ENCODE measurements at places on chromosomes 12 and 14.
A peak's percentile ranks its signal among the peaks of the same experiment; 100 is the strongest.

- no peak for DNase-seq
Observed at GRCh38 chr12:69898236-69898635, 73.2 kb downstream of the MYRFL start.

DNA sequence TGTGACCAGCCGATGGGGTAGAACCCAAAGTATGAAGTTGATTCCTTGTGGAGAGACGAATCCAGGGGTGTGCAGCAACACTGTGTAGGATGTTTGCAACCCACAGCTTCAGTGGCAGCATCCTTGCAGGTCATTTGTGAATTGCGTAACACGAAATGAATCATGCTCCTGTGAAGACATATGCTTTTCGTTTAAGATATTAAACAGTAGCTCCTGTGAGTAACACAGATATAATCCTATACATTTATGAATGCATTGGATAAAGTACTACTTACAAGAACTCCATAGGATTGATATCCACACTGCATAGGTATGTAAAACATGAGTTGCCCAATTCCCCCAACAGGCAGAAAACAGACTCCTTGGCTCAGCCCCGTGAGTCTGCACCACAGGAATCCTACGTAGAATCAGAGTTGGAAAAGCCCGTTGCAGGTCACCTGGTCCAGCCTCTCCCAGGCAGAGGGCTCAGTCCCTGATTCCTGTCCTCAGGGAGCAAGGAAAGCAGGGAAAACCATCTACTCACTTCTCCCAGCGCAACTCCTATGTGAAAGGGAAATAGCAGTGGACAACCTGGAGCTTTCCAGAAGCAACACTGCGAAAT lies 75.8 kb downstream of the GPATCH2L start:
- DNase-seq = no peak

GRCh38 chr12:106239241-106239950 lies 8.4 kb downstream of the CKAP4 start:
- no peak for DNase-seq

- DNase-seq = no peak
Observed at GRCh38 chr12:126915309-126915708, 1351.7 kb upstream of the TMEM132C start.

- DNase-seq = no peak
Observed at GRCh38 chr12:29634057-29634456, 136.6 kb upstream of the OVCH1 start.

DNA sequence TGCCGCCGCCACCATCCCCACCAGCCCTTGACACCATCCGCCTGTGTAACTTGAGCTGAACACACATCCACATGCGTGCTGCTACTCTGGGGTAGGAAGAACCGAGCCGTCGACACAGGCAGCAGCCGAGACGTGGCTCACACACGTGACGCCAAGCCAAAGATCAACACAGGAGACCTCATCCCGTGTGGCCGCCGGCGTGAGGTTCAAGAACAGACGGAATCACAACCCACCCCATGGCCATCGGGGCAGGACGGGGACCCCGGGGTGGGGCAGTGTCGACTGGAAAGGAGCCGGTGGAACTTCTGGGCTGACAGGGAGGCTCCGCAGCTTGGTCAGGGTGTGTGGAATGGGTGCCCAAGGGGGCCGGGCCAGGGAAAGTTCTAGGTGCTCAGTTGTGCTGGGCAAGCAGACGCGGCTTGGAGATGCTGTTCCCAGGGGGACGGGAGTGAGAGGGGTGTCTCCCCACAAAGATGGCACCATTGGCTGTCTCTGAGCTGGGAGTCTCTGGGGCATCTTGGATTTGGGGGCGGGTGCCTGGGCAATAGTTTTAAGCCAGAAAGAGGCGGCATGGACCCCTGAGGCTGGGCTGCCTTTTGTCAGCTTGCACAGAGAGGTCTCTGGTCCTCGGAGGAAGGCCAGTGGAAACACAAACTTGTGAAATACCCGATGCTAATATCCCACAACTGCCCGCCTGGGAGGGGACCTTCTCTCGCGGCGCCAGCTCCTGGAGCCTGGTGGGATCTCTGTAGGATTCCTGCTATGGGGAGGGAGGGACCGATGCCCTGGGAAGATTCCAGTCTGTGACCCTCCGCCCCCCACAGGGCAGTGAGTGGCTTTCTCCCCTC lies 41.8 kb downstream of the GALNT9 start:
- DNase-seq = no peak

- DNase-seq = peak; percentile 29
Observed at GRCh38 chr12:19186722-19187661, 57.5 kb downstream of the PLEKHA5 start.

DNA sequence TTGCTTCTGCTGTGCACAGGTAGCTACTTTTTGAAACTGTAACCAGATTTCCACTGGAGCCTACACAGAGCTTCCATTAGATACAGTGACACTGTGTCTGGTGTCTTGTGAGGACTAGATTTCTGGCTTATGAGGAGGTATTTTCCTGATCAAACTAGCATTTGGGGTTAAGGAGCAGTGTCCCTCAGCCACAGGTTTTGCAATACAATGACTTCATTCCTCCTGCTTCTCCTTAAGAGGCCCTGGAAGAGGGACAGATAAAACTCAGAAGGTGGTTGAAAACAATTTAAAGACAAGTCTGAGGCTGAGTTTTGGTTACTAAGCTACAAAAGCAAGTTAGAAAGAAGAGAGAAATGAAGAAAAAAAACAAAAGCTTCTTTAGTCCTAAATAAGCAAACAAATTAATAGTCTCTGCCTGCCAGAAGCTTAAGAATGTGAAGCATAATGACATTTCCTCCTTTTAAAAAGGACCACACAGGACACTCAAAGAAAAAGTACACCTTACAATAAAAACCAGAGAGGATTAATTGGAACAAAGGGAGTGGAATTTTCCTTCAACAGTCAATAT lies 53.0 kb downstream of the PKP2 start:
- DNase-seq = no peak

DNA sequence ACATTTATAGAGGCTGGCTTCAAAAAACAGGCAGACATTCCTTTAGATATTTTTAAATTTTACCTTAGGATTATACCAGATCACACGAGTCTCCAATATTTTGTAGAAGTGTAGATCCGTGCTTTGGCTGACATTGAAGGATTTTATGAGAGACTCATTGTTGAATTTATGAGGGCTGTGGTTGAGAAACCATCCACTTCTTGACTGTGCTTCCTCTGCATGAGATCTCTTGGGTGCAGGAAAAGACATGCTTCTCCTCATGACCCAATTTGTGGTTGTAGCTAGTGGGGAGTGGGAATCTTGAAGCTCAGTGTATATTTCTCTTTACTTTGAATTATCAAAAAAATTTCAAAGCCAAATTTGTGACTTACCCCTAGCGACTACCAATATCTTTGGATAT lies 36.7 kb upstream of the NKX2-8 start:
- no peak for DNase-seq

- no peak for DNase-seq
Observed at GRCh38 chr12:12533238-12533829, 29.3 kb downstream of the DUSP16 start.

- DNase-seq = no peak
Observed at GRCh38 chr12:113194971-113195391, 9.5 kb downstream of the RITA1 start.

GRCh38 chr14:58822856-58823255 lies 185.1 kb downstream of the DACT1 start:
- no peak for DNase-seq

- no peak for DNase-seq
Observed at GRCh38 chr12:100574187-100575074, 947 bp downstream of the GAS2L3 start.

DNA sequence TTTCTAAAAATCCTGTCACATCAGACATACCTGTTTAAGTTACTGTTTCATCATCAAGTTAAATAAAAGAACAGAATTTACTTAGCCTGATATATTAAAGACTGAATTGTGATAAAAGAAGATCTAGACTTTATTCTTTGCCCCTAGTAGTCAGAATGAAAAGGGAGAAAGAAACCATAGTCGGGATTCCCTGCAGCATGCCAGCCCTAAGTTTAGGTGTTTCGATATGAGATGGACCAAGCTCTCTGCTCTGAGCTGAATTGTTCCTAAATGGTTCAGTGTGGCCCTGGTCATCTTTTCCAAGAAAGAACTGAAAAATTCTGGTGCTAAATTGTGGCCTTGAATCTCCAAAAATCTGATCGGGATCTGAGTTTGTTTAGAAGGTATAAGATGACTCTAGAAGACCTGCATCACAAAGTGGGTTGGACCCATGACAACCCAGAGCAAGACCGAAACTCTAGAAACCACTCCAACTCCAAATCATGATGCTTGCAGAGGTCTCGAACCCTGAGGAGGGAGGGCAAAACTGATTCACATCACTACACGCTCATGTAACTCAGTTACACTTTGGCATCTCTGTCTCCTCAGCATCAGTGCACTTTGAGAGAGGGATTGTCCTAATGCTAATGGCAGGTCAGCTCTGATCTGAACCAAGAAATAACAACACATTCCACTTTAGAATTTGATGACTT lies 15.7 kb downstream of the PTGER2 start:
- DNase-seq = no peak

DNA sequence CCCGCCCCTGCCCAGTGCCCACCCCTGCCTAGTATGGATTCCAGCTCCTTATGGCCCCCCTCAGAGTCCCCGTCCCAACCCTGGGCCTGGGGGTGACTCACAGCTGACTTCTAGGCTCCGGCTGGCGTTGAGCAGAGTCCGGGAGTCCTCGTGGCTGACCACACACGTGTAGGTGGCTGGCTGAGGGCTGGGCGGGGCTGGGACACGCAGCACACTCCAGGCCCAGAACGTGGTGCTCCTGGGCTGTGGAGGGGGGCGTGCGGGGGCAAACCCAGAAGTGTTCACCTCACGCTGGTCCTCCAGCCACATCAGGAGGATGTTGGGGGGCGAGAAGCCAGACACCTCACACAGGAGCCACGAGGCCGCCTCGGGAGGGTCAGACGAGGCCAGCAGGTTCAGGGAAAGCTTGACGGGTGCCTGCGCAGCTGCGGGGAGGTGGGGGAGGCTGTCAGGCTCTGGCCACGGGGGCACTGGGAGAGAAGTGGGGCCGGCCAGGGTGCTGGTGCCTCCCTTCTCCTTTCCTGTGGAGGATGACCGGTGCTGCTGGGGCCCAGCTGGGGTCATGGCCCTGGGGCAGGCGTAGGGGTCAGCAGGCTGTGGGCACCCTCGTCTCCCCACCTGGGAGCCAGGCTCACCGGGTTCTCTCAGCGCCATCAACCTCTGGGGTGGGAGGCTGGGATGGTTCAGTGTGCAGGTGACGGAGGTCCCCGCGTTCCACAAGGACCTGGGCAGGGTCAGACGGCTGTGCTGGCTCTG lies 314.1 kb downstream of the TMEM121 start:
- no peak for DNase-seq

- no peak for DNase-seq
Observed at GRCh38 chr12:82040987-82041743, 282.0 kb upstream of the PPFIA2 start.

DNA sequence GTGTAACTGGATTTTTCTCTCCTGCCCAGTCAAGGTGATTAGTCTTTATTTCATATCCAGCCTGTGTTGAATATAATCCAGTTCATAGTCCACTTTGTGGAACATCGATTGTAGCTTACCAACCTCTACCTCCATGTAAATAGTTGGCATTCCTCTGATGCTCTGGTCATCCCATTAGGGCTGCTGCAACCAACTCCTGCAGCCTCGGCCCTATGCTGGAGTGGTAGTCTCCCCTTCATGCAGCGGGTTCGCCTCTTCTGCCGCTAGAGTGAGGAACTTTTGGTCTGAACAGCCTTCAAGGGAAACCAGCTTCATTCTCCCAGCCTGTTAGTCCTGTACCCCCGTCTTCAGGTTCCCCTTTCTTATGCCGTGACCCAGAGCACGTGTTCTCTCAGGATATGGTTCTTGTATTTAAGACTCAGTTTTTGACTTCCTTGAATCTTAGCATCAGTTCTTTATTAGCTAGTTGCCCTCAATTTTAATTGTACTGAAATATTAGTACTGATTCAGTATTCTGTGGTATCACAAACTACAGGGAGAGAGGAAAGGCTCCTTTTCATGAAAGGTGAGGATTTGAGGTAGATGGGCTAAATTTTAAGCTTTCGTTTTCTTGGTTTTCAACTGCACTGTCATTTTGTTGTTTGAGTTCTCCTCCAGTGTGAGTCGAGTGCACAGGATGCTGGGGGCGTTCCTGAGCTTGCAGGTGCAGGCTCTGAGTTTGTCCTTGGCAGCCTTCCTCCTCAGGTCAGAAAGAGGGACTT lies 33.2 kb downstream of the ZNF664 start:
- DNase-seq = no peak

- no peak for DNase-seq
Observed at GRCh38 chr14:76833011-76833410, 6.8 kb downstream of the LRRC74A start.

- no peak for DNase-seq
Observed at GRCh38 chr12:5088586-5089264, 45.0 kb downstream of the KCNA5 start.

GRCh38 chr14:69573205-69573830 lies 1.4 kb downstream of the CCDC177 start:
- DNase-seq = no peak

Data from CD4-positive, alpha-beta T cell treated with Interleukin-17A for 1 hour (primary cell).